ENCODE measurements at places on chromosomes 7 and 10.

DNA sequence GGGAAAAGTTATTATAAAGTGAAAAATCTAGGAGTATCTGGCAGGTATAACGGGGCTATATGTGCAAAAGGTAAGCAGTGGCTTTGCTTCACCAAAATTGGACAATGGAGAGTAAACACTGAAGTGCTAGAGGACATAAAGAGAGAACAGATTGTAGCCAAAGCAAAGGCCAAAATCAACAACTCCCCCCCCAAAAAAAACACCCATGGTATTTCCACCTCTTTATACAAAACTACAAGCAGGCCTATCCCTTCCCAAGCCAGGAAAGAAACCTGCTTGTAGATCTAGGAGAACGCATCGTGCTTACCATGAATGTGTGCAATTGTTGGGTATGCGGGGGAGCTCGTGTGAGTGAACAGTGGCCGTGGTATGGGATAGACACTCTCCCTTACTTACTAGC, 9.2 kb upstream of the AKR1B1 start:
- DNase-seq: no peak

DNA sequence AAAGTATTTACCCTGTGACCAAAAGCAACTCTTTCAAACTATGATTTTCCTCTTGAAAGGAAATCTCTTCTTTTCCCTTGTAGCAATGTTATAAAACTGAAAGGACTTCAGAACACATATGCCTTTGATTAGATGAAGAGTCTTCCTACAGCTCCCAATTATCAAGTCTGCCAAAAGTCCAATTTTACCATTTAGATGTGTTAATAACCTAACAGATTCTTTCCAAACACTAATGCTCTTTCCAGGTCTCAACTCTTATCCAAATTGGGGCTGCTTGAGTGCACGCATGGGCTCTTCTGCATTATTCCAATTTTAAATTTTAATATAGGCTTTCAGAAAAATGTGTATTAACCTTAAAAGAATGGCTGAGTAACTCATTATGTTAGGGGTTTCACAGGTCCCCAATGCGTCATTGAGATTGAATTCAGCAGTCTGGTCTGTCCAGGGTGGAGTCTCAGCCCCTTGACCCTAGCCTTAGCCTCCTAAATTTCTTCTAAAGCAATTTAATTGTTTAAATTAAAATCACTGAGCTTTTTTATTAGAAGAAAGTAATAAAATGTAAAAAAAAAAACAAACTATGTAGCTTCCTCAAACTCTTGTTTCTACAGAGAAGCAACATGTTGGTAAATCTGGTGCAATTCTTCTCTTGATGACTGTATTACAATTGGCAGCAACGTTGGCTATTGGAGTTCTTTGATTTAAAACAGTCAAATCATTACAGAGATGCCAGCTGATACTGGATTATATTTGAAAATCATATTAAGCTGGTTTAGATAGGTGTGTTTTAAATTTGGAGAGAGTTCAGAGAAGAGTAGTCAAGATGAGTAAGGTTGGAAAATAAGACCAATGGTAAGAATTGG, 170.4 kb downstream of the DKK1 start:
- DNase-seq: no peak

- no peak for DNase-seq
Measured at GRCh38 chr10:88896994-88897853, 17.2 kb downstream of the STAMBPL1 start.

- no peak for DNase-seq
Measured at GRCh38 chr7:1151653-1152425, 8.2 kb downstream of the ZFAND2A start.

DNA sequence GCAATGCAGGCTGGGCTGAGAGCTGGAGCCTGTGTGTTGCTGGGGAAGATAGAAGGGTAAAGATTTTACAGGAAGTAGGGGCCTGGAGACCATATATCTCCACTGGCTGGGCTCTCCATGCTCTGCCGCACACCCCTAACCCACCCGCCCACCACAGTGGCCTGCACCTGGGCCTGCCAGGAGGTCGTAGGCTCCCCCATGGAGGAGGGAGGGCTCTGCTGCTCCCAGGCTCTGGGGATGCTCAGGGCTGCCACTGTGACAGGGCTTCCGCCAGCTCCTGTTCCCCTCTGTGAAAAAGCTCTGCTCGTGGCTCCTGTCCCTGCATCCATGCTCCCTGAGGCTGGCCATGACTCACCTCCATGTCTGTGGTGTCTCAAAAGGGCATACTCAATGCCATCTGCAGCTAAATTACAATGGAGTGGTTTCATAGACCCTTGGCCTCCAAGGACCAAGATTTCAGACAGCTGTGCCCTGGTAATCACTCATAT, 106.0 kb downstream of the CXCL12 start:
- no peak for DNase-seq

GRCh38 chr7:110519851-110520250, 571.1 kb upstream of the LRRN3 start:
- DNase-seq: no peak

DNA sequence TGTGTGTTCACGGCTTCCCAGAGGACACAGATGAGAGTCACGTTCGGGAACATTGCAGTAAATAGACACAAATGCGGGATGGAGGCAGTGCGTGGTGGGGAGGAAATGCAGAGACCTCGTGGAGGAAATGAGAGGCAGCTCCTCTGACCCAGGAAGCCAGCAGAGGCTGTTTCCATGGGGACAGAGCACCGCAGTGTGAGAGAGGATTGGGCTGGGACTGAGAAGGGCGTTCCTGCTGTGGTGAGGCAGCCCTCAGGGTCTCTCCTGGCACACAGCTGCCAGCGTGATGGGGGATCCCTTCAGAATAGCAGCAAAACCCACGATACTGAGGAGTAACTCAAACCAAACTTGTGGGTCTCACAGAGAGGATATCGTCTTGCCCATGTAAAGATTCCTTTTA, 21.7 kb upstream of the BHLHA15 start:
- DNase-seq: peak; percentile 18

DNA sequence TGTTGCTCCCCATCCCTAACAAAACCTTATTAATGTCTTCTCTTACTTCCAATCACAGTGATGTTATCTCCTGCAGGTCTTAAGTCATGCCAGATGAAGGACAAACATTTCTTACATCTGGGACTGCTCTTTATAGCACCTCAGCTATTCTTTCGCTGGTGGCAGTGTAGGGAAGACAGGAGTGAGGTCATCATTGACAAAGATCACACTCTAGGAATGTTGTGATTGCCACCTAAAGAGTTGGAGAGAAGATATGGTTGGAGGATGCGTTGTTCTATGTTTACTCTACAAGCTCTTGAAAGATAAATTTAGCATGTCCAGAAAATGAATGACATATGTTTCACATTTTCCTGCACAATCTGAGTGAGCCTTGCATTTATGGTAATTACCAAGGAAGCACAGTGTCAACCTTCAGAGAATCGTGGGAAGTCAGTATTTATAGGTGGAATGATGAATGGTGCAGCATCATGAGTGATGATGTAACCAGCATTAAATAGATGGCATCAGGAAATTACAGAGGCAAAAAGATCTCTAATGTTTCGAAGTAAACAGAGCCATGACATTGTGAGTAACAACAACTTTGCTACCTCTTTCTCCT, 188.1 kb upstream of the STEAP1 start:
- no peak for DNase-seq

DNA sequence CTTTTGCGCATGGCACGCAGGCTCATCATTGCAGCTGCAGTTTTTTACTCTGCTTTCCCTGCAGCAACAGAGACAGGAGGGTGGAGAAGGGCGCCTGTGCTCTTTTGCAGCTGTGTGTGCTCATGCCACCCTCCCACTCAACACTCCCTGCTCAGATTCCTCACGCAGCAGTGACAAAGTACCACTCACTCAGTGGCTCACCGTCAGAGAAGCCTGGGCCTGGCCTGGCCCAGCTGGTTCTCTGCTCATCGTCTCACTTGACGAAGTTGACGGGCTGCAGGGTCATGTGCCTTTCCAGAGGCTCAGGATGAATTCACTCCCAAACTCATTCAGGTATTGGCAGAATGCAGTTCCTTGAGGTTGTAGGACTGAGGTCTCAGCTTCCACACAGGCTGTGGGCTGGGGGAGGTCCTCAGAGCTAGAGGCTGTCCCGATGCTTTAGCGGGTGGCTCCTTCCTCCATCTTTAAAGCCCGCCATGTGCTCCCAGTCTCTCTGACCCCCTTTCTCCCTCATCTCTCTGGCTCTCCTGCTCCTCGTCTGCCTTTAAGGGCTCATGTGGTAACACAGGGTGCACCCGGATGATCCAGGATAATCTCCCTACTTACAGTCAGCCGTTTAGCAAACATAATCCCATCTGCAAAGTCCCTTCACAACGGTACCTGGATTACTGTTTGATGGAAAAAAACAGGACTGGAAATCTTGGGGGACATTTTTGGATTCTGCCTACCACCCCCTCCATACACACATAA, 25.8 kb downstream of the PTPRE start:
- DNase-seq: no peak

- DNase-seq: no peak
Measured at GRCh38 chr10:49616421-49617101, 2.7 kb downstream of the CHAT start.

DNA sequence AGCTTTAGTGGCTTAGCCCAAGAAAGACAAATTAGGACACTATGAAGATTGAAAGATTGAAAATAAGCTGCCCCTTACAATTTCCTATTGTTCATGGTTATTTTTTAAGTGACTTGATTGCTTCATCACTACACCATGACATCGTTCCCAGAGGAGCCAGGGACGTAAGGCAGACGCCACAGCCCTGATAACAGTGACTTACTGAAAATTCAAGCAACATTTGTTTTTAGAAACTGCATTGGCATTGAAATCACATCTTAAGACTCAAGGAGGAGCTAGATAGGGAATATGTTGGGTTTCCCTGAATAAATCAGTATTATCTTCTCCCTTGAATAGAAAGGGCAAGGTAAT, 38.7 kb upstream of the ANK3 start:
- no peak for DNase-seq

GRCh38 chr10:125087897-125088215, 72.5 kb downstream of the CTBP2 start:
- DNase-seq: no peak

GRCh38 chr10:26311383-26311940, 94.9 kb downstream of the GAD2 start:
- DNase-seq: no peak

DNA sequence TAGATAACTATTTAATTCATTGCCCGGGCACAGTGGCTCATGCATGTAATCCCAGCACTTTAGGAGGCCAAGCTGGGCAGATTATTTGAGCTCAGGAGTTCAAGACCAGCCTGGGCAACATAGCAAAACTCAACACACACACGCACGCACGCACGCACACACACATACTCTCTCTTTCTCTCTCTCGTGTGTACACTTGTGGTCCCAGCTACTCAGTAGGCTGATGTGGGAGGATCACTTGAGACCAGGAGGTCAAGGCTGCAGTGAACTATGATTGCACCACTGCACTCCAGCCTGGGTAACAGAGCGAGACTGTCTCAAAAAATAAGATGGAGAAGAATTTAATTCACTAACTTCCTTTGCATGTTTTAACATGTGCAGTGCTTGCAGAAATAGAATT, 38.1 kb downstream of the PTPN12 start:
- DNase-seq: no peak

All from Kasumi-1 (cell line).